ENCODE measurements at places on chromosomes 3 and 15. TPM values are rescaled to one million over a fixed set of nuclear protein-coding genes. Genes with fewer than 3 reads are reported as not detected.

Gene GOLGA8A
- total RNA-seq: 85.2 TPM

Gene SLC28A2
- not detected for total RNA-seq

Gene ERC2
- total RNA-seq: 1.1 TPM

Gene SMCO1
- total RNA-seq: not detected

Gene C3orf85
- not detected for total RNA-seq

- no peak for DNase-seq
Observed at GRCh38 chr3:14640157-14640562, 11.4 kb upstream of the CCDC174 start.

- no peak for DNase-seq
Observed at GRCh38 chr3:161475905-161476304, 20.7 kb upstream of the OTOL1 start.

- no peak for DNase-seq
Observed at GRCh38 chr15:64808785-64809453, 16.5 kb downstream of the PIF1 start.

DNA sequence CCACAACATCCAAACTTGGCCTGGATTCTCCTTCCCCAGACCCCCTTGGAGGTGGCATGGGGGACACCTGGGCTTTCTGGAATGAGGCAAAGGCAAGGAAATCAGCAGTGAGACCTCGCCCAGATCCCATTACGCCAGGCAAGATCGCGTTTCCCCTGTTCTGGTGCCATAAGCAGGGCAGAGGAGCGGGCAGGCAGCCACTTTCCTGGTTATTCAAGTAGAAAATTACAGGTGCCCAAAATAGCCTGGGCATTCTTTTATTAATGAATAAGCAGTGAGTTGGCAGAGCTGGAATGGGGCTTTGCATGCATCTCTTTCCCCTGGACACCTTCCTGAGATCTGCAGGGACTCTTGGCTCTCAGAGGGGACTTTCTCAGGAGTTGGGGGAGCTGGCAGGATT is 31.5 kb upstream of the FAM107A start:
- no peak for DNase-seq

DNA sequence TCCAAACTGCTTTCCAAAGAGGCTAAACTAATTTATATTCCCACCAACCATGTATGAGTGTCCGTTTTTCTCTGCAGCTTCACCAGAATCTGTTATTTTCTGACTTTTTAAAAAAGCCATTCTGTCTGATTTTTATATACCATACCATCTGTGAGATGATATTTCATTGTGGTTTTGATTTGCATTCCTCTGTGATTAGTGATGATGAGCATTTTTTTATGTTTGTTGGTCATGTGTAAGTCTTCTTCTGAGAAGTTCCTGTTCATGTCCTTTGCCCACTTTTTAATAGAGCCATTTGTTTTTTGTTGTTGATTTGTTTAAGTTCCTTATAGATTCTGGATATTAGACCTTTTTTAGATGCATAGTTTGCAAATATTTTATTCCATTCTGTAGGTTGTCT is 179.4 kb upstream of the ALCAM start:
- no peak for DNase-seq

GRCh38 chr3:127417709-127418559 is 130.1 kb upstream of the PRR20G start:
- peak; percentile 41 for DNase-seq

DNA sequence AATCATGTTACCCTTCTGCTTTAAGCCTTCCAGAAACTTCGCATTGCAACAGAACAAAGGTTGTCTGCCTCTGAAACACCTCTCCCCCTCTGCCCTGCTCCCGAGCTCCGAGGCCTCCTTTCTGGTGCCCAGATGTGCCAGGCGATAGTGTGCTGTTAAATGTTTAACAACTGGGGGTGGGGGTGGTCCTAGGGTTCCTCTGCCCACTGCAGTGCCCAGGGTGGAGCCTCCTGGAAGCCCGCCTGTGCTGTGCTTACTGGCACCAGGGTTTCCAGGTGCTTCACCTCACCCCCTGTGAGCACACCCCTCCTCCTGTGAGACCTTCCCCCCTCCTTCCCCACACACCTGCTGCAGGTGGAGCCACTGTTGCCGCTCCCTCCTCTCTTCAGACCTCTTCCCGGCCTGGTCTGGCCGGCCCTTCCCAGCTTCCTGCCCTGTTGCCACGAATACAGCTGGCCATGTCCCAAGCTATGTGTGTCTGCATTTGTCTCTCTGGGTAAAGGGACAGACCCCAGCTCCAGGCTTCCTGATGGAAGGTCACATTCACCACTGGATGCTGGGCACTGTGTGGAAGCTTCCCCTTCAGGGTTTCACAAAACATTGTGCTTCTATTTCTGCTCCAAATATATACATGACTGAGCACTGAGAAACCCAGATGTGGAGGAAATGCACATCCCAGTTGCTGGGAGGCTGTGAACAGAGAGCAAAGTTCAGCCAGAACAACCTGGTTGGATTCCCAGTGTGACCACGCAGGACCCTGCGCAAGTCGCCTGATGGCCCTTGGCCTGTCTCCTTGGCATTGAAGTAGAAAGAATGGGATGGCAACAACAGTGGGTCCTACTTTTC is 37.2 kb downstream of the MGLL start:
- DNase-seq: peak; percentile 49

All from spleen (tissue), 13 donors.